Astrocyte (in vitro differentiated cells and primary cell): ENCODE measurements at places on chromosomes 3 and 15.
A peak's percentile ranks its signal among the peaks of the same experiment; 100 is the strongest.

DNA sequence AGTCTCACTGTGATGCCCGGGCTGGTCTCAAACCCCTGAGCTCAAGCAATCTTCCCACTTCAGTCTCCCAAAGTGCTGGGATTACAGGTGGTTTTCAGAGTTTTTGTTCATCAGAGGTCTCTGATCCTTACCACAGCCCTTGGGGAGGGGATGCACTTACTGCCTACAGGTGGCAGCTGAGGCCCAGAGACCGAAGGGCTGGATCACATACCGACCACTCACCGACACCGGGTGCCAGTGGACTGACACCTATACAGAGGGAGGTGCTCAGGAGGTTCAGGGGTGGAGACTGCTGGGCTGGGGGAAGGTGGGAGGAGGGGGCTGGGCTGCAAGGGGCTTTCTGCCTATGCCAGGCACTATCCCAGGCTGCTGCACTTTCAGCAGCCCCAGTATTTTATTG lies 19.5 kb downstream of the DUSP7 start:
- DNase-seq: no peak

- no peak for DNase-seq
Measured at GRCh38 chr15:26013981-26014380, 150.9 kb upstream of the ATP10A start.

- DNase-seq: no peak
Measured at GRCh38 chr3:131386429-131387165, 5.0 kb downstream of the NUDT16 start.

- no peak for DNase-seq
Measured at GRCh38 chr3:184949251-184949965, 137.4 kb downstream of the VPS8 start.

DNA sequence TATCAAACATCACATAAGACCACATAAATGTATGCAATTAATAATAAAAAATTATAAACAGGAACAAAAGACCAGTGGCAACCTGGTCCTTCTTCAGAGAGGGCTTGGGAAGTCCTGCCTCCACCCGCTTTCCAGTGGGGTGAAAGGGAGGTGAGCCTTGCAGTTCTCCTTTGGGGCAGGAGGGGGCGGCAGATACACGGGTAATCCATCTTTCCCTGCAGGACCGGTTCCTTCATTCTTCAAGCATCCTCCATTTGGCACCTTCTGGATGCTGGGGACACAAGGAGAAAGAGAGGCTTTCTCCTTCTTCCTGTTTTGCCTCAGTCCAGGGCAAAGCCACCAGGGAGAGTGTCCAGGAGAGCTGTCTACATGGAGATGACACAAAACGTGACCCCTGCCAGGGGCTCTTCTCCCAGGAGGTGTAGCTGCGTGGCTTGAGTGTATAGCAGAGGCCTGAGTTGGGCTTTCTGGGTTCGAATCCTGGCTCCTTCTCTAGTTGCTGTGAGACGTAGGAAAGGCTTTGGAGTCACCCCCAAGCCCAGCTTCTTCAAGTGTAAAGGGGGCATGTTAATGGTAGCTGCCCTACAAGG lies 23.2 kb downstream of the RPLP1 start:
- peak; percentile 40 for DNase-seq

DNA sequence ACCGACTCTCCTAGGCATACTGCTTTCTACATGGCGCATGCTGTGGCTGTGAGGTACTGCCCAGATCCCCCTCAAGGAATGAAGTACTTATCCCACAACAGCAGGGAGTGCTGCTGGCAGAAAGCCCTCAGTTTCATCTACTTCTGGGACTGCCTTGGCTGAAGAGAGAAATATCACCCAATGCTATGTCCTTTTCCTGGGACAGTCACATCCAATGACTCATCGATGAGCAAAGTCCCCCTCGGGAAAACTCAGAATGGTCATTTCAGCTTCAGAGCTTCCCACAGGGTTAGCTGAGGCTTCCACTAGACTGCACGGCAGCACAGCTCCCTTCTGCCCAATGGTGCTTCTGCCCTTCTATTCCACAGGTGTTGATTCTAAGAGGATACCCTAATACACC lies 3.6 kb upstream of the NMD3 start:
- DNase-seq: no peak
